Thoracic aorta (tissue), 2 donors: ENCODE measurements at places on chromosomes 16 and 17.

DNA sequence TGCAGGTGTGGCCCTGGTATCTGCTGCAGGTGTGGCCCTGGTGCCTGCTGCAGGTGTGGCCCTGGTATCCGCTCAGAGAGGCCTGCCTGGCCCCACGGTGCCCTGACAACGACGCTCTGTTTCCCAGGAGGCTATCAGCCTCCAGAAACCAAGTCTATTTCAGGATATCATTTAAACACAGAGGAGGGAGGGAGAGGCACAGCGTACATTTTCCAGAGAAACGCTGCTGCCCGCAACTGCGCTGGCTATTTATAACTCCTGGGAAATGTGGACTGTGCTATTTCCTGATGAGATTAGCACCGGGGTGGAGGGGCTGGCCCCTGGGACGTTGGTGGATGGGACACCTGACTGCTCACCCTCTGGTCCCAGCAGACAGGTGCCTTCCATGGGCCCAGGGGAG lies 22.5 kb downstream of the TIMM22 start:
- no peak for DNase-seq

DNA sequence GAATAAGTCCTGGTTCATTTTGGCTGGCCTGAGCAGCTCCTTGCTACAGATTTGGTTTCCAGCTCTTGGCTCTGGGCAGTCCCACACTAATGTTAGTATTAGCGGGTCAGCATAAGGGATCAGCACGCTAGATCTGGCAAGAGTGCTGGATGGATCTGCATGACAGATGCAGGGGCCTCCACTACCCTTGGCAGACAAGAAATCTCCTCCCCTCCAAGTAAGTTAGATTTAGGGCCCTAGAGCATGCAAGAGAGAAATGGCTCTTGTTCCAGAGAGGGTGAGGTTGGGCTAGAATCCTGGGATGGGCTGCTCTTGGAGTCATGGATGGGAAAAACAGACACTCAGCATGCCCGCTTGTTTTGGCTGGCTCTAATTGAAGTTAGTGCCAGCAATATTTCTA lies 414.3 kb downstream of the RBFOX1 start:
- no peak for DNase-seq

GRCh38 chr16:2270588-2271470 lies 2.9 kb upstream of the RNPS1 start:
- no peak for DNase-seq

GRCh38 chr16:8619671-8620370 lies 1.7 kb upstream of the METTL22 start:
- DNase-seq: no peak
